CD4-positive, alpha-beta T cell (primary cell): ENCODE measurements at places on chromosomes 5 and 9.

- no peak for DNase-seq
Measured at GRCh38 chr5:134465816-134466240, 54.1 kb upstream of the CDKN2AIPNL start.

DNA sequence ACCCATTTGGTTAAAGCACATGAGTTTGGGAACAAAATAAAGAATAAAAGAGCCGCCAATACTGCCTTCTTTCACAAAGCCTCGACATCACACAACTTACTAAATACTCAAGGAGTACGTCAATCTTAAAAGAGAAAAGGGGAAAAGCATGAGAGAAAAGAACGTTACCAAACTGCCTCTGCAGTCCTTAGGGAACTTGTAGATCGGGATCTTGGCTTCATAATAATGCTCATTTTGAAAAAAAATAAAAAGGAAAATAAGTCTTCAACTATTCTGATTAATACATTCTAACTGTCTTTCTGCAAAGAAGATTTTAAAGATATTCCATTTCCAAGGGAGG lies 618.4 kb downstream of the PDE4D start:
- DNase-seq = no peak

DNA sequence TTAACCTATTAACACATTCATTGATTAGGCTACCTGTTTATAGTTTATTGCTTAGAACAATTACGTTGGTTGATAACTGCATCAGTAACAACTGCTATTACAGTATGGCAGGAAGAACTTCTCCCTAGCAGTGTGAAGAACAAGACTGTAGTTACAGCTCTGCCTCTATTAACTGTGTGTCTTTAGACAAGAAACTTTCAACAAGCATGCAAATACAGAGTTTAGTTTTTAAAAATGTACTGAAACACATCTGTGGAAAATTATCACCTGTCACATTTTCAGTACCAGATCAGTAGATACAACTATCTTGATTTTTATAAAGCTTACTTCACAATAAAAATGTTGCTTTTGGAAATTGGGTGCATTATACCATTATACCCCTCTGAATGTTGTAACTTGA lies 22.2 kb downstream of the ELL2 start:
- no peak for DNase-seq

GRCh38 chr5:134647750-134648424 lies 698 bp upstream of the SEC24A start:
- no peak for DNase-seq

- DNase-seq = no peak
Measured at GRCh38 chr9:13862654-13863053, 451.3 kb downstream of the NFIB start.

DNA sequence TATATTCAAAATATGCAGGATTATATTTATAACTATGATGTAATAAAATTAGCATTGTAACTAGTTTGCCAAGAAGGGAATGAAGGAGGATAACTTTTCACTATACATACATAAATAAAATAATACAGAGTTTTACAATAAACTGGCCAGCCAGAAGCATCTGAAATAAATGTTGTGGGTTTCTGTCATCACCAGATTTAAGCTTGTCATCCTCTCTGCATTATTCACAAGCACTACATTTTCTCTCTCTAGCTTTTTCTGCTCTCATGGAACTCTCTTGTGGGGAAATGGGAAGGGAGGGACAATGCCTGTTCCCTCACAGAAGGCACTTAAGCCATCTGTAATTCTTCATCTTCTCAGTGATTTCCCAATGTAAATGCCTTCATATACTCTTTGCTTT lies 626.8 kb downstream of the SEMA5A start:
- no peak for DNase-seq

DNA sequence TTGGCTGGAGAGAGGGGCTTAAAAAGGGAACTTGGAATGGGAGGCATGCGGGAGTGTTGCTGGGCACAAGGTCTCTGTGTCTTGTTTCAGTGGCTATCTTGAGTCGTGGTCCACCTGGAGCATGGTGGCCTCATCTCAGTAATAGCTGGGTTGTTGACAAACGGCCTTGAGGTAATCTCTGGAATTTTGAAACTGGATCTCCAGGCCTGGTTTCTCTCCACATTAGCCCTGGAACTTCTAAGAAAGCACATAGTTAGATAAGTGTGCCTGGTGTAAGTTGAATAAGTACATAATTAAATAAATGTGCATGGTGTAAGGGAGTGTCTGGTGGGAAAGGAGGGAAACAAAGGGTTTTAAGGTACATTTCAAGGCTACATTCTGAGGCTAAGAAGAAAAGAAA lies 62.2 kb downstream of the INIP start:
- no peak for DNase-seq

GRCh38 chr5:73296772-73297171 lies 123.8 kb downstream of the TMEM174 start:
- no peak for DNase-seq

DNA sequence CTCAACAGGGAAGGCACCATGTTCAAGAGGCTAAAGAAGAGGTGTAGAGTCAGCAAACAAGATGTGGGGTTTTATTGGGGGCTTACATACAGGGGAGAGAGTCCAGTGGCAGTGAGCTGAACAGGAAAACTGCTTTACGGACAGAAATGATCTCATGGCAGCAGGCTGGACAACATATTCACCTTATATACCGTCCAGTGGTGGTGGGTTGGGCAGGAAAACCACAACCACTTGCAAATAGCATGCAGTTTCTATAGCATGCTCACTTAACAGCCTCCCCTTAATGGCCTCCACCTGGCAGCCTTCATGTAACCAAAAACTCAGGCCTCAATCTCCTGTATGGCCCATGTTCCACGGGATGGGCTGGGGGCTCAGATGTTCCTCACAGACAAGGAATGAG lies 5.4 kb downstream of the TNFSF8 start:
- DNase-seq = no peak

GRCh38 chr5:173808079-173808808 lies 79.9 kb upstream of the CPEB4 start:
- DNase-seq = no peak

DNA sequence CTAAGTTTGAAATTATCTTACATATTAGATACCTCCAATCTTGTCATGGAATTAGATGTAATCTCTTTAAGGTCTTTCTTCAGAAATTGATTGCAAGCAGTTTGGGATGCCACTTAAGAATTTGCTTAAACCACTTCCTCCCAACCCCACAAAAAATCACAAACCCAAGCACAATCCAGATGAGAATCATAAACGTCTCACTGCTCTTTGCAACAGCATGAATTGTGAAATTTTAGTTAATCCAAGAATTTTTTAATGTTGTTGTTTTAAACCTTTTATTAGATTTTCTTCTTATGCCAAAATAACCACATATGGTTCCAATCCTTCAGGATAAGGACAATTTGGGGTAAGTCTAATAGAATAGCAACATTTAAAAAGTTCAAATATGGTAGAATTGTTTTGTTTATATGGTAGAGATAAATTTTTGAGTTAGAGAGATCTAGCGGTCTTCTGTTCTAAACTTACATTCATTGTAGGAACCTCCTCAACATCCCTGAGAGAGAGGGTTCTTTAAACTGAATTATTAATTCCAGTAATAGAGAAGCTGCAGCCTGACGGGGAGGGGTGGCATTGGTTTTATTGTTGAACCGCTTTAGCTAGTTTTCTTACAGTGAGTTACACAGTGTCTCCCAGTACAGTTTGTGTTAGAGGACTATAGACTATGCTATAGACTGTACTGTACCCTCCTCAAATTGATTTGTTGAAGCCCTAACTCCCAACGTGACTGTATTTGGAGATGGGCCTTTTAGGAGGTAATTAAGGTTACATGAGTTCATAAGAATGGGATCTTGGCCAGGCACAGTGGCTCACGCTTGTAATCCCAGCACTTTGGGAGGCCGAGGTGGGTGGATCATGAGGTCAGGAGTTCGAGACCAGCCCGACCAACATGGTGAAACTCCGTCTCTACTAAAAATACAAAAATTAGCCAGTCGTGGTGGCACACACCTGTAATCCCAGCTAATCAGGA lies 24.8 kb upstream of the IL6ST start:
- DNase-seq = no peak

GRCh38 chr5:103369125-103370120 lies 110.9 kb downstream of the MACIR start:
- no peak for DNase-seq

- DNase-seq = no peak
Measured at GRCh38 chr9:97389249-97389648, 22.6 kb upstream of the TDRD7 start.

- DNase-seq = no peak
Measured at GRCh38 chr9:77851882-77852595, 179.6 kb downstream of the GNAQ start.
